Activated gamma-delta T cell (primary cell): ENCODE measurements at places on chromosomes 7 and 10.

DNA sequence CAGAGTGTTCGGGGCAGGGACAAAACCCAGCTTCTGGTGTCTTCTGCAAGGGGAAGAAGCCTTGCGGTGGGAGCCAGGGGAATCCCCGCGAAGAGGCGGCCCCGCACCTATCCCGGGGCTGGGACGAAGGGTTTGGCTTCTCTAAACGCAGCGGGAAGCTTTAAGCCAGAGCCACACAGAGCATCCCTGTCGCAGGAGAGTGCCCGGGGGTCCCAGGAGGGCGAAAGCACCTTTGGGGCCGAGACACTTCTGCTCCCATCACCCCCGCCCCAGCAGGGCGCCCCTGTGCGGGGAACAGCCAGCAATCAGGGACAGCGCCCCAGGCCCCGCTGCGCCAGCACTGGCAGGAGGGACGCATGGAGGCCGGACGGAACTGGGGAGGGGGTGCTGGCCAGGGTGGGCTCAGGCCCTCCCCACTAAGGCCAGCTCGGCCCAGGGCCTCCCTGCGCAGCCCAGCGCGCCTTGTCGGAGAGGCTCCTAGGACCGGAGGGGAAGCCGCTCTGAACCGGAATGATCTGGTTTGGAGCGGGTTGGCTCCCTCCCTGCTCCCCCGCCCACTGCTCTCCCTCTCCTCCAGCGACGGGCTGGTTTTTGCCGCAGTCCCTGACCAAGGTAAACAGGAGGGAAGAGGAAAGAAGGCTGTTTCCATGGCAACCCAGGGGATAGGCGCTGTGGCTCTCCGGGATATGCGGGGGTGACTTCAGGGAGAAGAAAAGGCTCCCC is 63.9 kb downstream of the TMEM209 start:
- no peak for DNase-seq

- DNase-seq = no peak
Observed at GRCh38 chr7:2072798-2073197, 159.9 kb downstream of the MAD1L1 start.

DNA sequence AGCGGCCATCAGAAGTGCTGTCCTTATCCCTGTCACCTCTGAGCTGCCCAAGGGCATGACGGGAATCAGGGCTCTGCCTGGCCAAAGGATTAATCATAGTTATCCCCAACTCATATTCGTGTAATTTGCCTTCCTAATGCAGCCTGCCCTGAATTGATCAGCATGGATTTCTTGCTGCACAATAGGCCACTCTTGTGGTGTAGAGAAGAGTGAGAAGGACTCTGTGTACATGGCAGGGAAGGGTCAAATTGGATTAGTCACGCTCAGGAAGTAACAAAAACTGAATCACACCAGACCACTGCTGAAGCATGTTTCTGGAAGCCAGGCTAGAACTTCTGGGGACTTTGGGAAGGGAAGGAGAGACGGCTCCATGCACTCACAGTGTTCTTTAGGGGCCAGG is 227.0 kb downstream of the BUB3 start:
- DNase-seq = no peak

GRCh38 chr7:120089968-120090367 is 183.0 kb upstream of the KCND2 start:
- DNase-seq = no peak

DNA sequence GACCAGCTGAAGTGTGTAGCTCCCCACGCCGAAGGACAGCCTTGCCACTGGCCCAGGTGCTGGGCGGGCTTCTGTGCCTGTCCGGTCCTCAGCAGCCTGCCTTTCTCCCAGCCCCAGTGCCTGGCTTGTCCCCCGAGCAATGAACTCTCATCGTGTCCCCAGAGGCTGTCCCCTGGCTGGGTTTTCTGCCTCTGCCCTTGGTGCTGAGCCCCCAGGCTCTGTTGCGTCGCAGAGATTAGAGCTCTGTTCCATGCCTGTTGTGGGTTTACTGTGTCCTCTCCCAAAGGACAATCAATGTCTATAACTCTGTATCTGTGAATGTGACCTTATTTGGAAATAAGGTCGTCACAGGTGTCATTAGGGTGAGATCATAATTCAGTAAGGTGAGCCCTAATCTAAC is 226.1 kb upstream of the SHH start:
- no peak for DNase-seq

GRCh38 chr7:69504733-69505420 is 93.4 kb upstream of the AUTS2 start:
- DNase-seq = no peak

DNA sequence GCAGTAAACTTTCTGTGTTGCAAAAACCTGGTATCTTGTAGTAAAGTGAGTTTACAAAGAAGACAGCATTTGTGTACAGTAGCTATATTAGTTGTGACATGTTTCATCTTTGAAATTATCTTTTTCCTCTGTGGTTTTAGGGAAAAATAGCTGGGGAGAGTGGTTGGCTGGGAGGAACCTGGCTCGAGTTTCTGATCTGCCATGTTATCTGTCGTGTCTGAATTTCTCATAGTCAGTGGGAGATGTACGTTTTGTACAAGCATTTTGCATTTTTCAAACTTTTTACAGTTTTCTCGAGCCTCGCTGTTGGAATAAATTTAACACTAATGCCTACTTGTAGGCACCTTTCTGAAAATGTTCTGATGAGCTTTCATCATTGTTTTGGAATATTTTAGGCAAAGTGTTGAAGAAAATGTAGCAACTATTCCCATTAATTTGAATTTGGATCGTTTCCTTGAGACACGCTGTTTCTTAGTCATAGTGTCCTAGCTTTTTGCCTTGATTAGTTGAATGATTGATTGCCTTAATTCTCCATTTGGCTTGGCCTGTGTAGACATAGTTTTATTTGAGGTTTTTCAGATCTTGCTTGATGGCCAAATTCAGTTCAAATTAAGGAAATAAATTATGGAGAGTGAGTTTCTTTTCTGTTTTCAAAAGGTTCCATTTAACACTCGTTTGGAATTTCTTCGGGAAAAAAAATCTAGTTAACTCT is 65.1 kb downstream of the CAMK1D start:
- no peak for DNase-seq

- DNase-seq = no peak
Observed at GRCh38 chr7:77393261-77393660, 22.9 kb downstream of the GSAP start.

- DNase-seq = no peak
Observed at GRCh38 chr7:5429857-5430611, 6.4 kb upstream of the TNRC18 start.

DNA sequence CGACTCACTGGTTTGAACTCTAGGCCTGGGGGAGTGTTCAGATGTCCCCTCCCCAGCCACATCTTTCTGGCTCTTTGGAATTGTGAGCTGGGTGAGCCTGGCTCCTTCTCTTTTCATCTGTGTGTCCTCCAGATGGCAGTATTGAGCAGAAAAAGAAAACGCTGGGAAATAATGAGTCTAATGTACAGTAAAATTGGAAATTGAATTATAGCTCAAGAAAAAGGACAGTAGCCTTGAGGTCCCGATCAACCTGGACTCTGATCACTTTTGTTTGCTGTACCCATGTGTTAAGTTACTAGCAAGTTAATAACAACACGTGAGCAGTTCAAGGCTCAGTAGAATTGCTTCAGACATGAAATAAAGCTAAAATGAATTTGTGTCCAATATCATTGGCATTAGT is 77.9 kb downstream of the SNX10 start:
- no peak for DNase-seq

GRCh38 chr7:149432121-149432691 is 28.7 kb downstream of the ZNF777 start:
- no peak for DNase-seq

DNA sequence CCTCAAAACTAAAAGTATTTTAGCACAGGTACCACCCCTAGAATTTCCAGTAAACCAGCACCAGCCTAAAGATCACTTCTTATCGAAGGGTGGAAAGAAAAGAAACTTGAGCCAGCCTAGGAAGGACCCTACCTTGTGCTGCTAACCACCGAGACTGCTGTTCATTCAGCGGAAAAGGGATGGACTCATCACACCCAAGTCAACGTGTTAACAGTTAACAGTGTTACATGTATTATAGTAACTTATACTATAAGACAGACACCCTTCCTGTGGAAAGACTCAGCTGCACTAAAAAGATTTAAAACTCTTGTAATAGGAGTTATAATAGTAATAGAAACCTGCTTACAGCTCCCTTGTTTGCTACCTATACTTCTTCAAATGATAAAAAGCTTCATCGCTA is 39.8 kb downstream of the MINDY4 start:
- no peak for DNase-seq

GRCh38 chr10:35696392-35697287 is 54.5 kb upstream of the FZD8 start:
- no peak for DNase-seq

DNA sequence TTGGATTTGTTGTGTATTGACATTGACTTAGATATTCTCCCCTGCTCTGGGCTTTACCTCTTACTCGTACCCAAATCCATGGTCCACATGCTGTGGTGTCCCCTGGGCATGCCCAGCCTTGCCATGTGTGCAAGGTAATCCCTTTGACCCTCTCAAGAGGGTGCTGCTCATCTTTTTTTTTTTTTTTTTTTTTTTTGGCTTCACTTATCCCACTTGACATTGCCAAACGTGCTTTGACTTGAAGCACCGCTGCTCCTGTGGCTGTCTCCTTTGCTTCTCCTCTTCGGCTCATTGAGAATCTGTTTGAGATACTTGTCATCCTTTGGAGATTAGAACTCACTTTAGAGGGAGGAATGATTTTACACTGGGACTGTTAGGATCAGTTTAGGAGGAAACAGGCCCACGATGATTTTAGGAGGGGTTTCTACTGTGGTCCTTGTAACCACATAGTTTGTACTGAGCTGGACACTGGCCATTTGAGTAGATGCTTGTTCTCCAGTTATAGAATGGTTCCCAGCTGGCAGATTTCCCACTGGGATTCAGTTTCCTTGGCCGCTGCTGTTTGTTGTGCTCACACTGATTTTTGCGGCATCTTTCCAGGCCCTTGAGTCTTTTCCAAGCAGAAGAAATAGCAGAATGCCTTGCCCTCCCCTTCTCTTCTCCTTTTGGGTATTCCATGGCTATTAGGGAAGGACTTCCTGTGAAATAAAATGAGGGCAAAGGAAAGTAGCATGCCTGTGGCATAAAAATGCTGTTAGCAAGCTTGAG is 184.8 kb downstream of the AUTS2 start:
- DNase-seq = no peak

- DNase-seq = no peak
Observed at GRCh38 chr10:95406651-95407280, 116.0 kb upstream of the PDLIM1 start.

DNA sequence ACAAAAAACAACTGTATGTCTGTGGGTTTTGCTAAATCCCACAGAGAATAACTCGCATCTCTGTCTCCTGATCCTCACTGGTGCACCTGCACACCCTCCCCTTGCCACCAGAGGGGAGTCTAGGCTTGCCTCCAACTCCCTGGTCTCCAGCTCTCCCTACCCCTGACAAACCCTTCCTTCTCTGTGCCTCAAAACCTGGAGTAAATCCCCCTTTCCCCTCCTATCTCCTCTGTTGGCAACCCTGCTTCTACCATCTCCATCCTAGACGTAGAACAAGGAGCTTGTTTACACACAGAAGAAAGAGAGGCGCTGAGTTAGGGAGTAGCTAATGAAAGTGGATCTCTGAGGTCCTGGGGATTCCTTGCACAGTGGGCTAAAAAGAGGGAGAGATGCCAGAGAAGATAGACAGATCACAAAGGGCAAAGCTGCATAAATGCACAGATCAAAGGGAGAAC is 6.0 kb downstream of the MBLAC1 start:
- DNase-seq = no peak

- no peak for DNase-seq
Observed at GRCh38 chr10:61821693-61822092, 79.8 kb upstream of the ARID5B start.

DNA sequence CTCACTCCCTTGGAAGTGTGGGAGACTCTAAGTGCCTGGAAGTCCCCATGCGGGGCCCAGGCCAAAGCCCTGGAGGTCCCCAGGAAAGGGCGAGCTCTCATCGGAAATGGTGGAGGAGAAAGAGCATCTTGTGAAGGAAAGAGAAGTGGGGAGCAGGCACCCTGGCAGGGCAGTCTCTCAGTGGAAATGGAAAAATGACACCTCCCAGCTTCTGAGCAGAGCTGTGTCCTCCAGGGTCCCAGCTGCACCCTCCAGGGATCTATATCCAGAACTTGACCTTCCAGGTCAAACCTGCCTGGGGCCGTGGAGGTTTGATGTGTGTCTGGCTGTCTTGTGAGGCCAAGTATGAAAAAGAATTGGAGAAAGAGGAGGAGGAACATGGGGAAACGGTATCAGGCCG is 29.5 kb downstream of the PAX2 start:
- no peak for DNase-seq

DNA sequence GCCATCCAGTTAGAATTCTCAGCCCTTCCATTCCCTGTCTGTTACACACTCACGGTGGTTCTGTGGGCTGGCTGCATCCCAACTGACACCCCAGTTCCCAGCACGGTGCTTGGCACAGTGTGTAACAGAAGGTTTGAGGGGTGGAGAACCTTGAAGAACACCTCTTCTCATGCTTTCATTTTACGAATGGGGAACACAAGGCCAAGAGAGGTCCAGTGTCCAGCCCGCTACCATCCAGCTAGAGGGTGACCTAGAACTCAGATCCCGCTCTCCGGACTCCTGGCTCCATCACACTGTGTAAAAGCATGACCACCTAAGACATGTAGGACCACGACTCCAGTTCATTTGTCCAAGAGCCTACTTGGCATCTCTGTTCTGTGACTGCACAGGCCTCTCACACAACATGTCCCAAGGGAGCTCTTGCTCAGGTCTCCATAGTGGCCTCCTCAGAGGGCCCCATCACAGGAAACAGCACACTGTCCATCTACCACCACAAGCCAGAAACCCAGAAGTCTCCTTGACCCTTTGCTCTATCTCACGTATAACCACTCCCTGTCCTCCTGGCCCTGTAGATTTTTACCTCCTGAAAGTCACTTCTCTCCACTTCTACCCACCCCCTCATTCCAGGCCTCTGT is 2.8 kb upstream of the CDH23 start:
- DNase-seq = no peak

DNA sequence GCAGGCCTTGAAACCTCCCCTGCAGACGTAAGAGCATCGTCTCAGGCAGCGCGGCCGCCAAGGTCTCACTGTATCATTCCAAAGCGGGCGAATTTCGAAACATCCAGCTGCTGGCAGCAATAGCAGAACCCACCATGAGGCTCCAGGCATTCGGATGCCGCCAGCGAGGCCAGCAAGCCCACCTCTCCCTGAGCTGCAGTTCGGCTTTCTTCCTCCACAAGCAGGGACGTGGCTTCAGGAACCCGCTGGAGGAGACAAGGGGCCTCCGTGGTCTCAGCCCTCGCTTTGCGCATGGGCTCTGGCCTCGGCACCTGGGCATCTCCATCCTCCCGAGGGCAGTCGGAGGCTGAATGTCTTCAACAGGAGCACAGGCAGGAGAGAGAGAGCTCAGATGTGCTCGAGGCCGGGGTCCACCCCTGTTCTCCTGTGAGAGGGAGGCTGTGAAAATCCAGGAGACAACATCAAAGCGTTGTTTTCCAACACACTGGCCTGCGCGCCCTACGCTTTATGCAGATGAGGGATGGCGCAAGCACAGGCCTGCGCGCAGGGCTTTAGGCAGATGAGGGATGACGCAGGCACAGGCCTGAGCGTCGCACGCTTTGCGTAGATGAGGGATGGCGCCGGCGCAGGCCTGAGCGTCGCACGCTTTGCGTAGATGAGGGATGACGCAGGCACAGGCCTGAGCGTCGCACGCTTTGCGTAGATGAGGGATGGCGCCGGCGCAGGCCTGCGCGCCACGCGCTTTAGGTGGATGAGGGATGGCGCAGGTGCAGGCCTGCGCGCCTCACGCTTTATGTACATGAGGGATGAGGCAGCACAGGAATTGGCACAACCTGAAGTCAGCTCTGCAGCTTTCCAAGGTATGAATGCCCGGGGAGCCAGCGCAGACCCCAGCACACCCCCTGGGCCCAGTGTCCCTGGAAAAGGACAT is 103.2 kb downstream of the WDR37 start:
- DNase-seq = no peak

- no peak for DNase-seq
Observed at GRCh38 chr10:33145451-33146188, 187.6 kb upstream of the ITGB1 start.
